ENCODE measurements at places on chromosomes 11 and 22. TPM values are rescaled to one million over a fixed set of nuclear protein-coding genes. Genes with fewer than 3 reads are reported as not detected.

GRCh38 chr11:93737904-93738612 is 3.2 kb downstream of the TAF1D start:
- no peak for DNase-seq
- H3K27me3 ChIP-seq, result no peaks in the 10 kb centered on the region
- peak overlapping the region; percentile 100 for H3K27ac ChIP-seq
- peak overlapping the region; percentile 100 for H3K4me3 ChIP-seq
- peaks cover 60% of the 10 kb centered on the region for H3K4me1 ChIP-seq

DNA sequence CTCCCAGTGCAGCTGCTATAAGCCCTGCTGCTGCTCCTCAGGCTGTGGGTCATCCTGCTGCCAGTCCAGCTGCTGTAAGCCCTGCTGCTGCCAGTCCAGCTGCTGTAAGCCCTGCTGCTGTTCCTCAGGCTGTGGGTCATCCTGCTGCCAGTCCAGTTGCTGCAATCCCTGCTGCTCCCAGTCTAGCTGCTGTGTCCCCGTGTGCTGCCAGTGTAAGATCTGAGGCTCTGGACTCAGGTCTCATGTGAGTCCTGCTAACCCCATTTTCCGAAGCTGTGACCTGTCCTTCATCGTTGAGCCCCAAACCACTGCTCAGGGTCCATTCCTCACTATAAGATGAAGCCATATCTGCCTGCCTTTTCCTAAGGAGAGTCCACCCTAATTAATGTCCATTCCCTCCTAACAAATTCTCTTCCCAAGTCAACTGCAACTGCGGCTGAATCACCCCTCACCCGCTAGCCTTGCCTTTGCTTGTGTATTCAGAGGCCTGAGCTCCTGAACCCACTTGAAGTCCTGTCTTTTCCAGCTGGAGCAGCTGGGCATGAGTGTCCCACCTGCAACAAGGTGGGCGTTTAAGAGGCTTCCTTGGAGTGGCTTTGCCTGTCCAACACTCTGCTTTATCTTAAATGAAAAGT is 626 bp downstream of the KRTAP5-7 start:
- H3K4me1 ChIP-seq, result no peaks in the 10 kb centered on the region
- no peak for DNase-seq
- no peak overlapping the region for H3K27ac ChIP-seq
- no peak overlapping the region for H3K4me3 ChIP-seq
- H3K36me3 ChIP-seq, result no peaks in the 10 kb centered on the region

GRCh38 chr22:38317122-38317994 is at the start of gene CSNK1E:
CSNK1E (minus strand) TSS chr22:38317433; CDS start chr22:38314157, 3,276 bp downstream.
- no peaks in the 10 kb centered on the region for H3K27me3 ChIP-seq
- H3K4me3 ChIP-seq, result peak within 1 kb of the TSS; percentile 85
- H3K27ac ChIP-seq, result peak within 1 kb of the TSS; percentile 81

GRCh38 chr22:48717076-48717810 is 1110.4 kb downstream of the BRD1 start:
- no peak for DNase-seq
- no peak overlapping the region for H3K4me3 ChIP-seq
- H3K27me3 ChIP-seq, result peaks cover 7% of the 10 kb centered on the region
- no peak overlapping the region for H3K27ac ChIP-seq
- H3K4me1 ChIP-seq, result no peaks in the 10 kb centered on the region
- no peaks in the 10 kb centered on the region for H3K36me3 ChIP-seq

OR10A2 gene
- not detected for total RNA-seq

GRCh38 chr22:44281768-44282637 is 30.7 kb downstream of the SHISAL1 start:
- no peak overlapping the region for H3K4me3 ChIP-seq
- no peaks in the 10 kb centered on the region for H3K4me1 ChIP-seq

DNA sequence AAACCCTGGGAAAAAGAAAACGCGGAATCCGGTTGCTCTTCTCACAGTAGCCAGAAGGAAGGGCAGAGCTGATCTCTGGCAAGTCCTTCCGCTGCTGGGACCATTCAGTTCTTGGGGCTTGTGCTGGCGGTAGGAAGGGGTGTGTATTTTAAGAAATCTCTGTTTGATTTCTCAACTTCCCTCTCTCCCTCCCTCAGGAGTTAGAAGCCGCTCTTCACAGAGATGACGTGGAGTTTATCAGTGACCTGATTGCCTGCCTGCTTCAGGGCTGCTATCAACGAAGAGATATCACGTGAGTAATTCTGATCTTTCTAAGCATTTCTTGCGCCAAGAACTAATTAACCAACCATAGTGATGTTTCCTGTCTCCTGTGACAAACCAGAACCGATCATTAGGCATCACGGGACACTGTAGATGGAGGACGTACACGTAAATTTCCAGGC is 85.9 kb upstream of the SLC25A18 start:
- H3K36me3 ChIP-seq, result no peaks in the 10 kb centered on the region
- H3K27ac ChIP-seq, result no peak overlapping the region
- DNase-seq, result no peak
- no peaks in the 10 kb centered on the region for H3K4me1 ChIP-seq
- peaks cover 23% of the 10 kb centered on the region for H3K27me3 ChIP-seq

DNA sequence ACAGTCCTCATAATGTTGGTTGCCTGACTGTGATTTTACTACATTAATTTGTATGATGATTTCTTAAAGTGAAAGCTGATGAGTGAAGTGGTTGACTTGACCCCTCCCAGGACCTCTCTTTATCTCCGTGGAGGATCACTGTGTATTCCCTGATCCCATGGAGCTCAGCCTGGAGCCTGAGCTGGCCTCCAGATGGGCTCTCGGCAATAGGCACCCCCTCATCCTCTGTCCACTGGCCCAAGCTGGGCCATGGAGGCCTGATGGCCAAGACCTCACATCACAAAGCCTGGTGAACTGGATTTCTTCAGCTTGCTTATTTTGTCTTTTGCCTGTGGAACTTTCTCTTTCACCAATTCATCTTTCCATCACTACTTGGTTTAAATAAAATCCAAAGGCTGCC is 75.2 kb downstream of the WNT11 start:
- no peak for DNase-seq
- H3K4me1 ChIP-seq, result peaks cover 27% of the 10 kb centered on the region
- H3K36me3 ChIP-seq, result peaks cover 2% of the 10 kb centered on the region
- H3K27me3 ChIP-seq, result no peaks in the 10 kb centered on the region
- no peak overlapping the region for H3K4me3 ChIP-seq

DNA sequence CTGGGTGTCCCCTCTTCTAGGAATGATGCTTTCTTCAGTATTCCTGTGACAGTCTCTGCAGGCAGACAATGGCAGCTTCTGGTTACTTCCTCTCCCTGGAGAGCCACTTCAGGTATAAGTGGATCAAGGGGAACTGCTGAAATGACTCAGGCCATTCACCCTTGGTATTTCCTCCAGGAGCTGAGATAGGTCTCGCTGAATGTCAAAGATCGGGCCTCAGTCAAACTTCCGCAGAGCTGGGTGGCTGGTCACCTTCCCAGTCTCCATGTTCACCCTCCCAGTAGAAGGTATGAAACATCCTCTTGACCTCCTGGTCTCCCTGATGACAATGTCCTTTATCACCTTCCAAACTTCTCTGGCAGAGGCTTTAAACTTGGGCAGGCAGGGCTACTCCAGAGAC is 1.8 kb upstream of the ANKK1 start:
- peaks cover 4% of the 10 kb centered on the region for H3K36me3 ChIP-seq
- H3K4me3 ChIP-seq, result no peak overlapping the region
- no peak overlapping the region for H3K27ac ChIP-seq

- DNase-seq, result no peak
- H3K4me3 ChIP-seq, result no peak overlapping the region
- no peaks in the 10 kb centered on the region for H3K4me1 ChIP-seq
- no peaks in the 10 kb centered on the region for H3K36me3 ChIP-seq
- H3K27ac ChIP-seq, result no peak overlapping the region
These were observed 243.4 kb upstream of the DDI1 start for GRCh38 chr11:103792981-103793468.

DNA sequence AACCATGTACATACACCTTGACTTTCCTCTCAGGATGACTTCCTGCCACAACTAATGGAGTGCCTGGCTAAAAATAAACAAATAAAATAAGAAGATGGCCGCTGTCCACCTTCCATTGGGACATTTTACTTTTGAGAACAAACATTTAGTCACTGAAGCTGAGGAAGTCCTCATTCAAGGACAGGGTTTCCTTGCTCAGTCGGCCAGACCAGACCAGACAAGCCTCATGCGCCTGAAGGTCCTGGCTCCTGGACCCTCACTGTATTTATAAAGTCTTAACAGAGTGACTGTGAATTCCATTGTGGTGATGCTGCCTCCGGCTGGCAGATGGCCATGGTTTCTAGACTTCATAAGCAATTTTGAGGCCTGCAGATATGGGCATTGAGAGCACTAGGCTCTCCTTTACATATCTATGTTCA is 114.5 kb downstream of the MAML2 start:
- H3K4me1 ChIP-seq, result peaks cover 79% of the 10 kb centered on the region
- no peak overlapping the region for H3K4me3 ChIP-seq
- H3K27ac ChIP-seq, result peak overlapping the region; percentile 83
- DNase-seq, result no peak

GRCh38 chr11:130513132-130513531 is 64.7 kb downstream of the ADAMTS15 start:
- no peak for DNase-seq
- H3K4me3 ChIP-seq, result no peak overlapping the region
- H3K27ac ChIP-seq, result no peak overlapping the region
- H3K4me1 ChIP-seq, result no peaks in the 10 kb centered on the region

- peaks cover 70% of the 10 kb centered on the region for H3K27me3 ChIP-seq
- no peaks in the 10 kb centered on the region for H3K36me3 ChIP-seq
- no peak for DNase-seq
- H3K4me3 ChIP-seq, result no peak overlapping the region
- peaks cover 14% of the 10 kb centered on the region for H3K4me1 ChIP-seq
- H3K27ac ChIP-seq, result no peak overlapping the region
These were observed 1.5 kb downstream of the PDE2A start for GRCh38 chr11:72672597-72673238.

- no peak overlapping the region for H3K4me3 ChIP-seq
- H3K27ac ChIP-seq, result no peak overlapping the region
- no peaks in the 10 kb centered on the region for H3K4me1 ChIP-seq
These were observed 260.8 kb downstream of the MIAT start for GRCh38 chr22:26918226-26918625.

- H3K4me3 ChIP-seq, result no peak overlapping the region
- no peaks in the 10 kb centered on the region for H3K4me1 ChIP-seq
- H3K27ac ChIP-seq, result no peak overlapping the region
These were observed 36.8 kb upstream of the CSTF3 start for GRCh38 chr11:33197915-33198727.

DNA sequence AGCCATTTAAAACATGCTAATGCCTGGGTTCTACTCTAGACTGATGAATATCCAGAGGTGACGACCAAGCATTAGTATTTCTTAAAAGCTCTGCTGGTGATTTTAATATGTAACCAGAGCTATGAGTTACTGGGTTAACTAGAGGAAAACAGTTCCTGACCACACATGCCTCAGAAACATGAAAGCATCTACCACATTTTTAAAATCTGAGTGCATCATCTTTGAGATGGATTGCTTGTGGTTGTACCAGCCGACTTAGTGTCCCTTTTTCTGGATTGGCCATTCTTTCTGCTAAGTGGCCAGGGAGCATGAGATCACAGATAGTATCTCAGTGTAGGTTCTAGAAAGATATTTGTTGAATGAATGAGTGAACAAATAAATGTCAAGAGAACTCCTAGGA is 152.4 kb downstream of the NTM start:
- DNase-seq, result no peak
- H3K4me1 ChIP-seq, result no peaks in the 10 kb centered on the region
- H3K4me3 ChIP-seq, result no peak overlapping the region
- no peak overlapping the region for H3K27ac ChIP-seq
- H3K36me3 ChIP-seq, result no peaks in the 10 kb centered on the region
- no peaks in the 10 kb centered on the region for H3K27me3 ChIP-seq

KIF18A gene
- 26.4 TPM for total RNA-seq

DNA sequence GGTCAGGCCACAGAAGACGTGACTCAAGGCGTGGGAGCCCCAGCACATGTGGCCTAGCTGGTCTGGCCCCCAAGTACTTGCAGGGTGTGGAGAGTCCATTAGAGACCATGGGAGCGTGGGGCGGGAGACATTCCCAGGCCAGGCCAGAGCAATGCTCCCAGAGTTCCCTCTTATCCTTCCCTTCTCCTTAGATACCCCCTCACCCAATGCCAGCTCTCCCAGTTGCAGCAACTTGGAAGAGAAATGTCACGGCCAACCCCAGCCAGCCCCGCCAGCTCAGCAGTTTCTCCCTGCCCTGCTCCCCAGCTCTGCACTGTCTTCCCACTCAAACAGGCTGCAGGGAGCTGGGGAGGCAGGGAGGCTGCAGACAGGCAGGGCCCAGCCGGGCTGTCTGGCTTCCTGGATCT is 65.4 kb upstream of the TSPAN18 start:
- H3K36me3 ChIP-seq, result no peaks in the 10 kb centered on the region
- H3K27me3 ChIP-seq, result no peaks in the 10 kb centered on the region
- H3K4me3 ChIP-seq, result no peak overlapping the region

APOA5 gene
- not detected for total RNA-seq

- peaks cover 7% of the 10 kb centered on the region for H3K4me1 ChIP-seq
- H3K4me3 ChIP-seq, result no peak overlapping the region
- no peaks in the 10 kb centered on the region for H3K27me3 ChIP-seq
These were observed 48.2 kb upstream of the MYEOV start for GRCh38 chr11:69245491-69246345.

- DNase-seq, result no peak
- no peaks in the 10 kb centered on the region for H3K4me1 ChIP-seq
- no peaks in the 10 kb centered on the region for H3K27me3 ChIP-seq
- no peak overlapping the region for H3K4me3 ChIP-seq
- no peak overlapping the region for H3K27ac ChIP-seq
These were observed 234.9 kb upstream of the ARHGAP20 start for GRCh38 chr11:110947096-110947495.

CHEK2 gene
- 36.0 TPM for total RNA-seq

- no peaks in the 10 kb centered on the region for H3K27me3 ChIP-seq
- no peak for DNase-seq
- no peak overlapping the region for H3K4me3 ChIP-seq
These were observed 50.3 kb upstream of the MYEOV start for GRCh38 chr11:69243496-69244200.

- H3K4me1 ChIP-seq, result peaks cover 2% of the 10 kb centered on the region
- no peaks in the 10 kb centered on the region for H3K36me3 ChIP-seq
- H3K27ac ChIP-seq, result no peak overlapping the region
- no peak overlapping the region for H3K4me3 ChIP-seq
- DNase-seq, result no peak
- H3K27me3 ChIP-seq, result peaks cover 21% of the 10 kb centered on the region
These were observed 97.9 kb upstream of the RTL6 start for GRCh38 chr22:44595841-44596341.

ZNF280B gene
- total RNA-seq, result 2.4 TPM

DNA sequence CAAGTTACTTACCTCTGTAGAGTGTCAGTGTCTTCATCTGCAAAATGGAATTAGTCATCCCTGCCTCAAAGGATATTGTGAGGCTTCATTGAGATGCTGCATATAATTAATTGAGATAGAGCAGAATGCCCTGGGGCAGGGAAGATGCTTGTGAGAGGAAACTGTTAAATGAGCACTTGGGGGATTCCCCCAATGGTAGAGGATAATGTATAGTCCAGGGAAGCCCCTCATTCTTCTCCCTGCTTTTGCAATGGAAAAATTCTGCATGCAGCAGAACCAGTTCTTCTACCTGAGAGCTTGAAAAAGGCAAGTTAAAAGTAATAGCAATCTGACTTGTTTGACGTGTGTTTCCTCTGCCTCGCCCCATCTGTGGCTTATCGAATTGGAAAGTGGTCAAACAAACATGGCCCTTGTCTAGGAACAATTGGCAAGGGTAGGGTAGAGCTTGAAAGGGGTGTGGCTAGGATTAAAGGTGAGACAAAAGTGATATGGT is 90.9 kb downstream of the NAV2 start:
- H3K36me3 ChIP-seq, result no peaks in the 10 kb centered on the region
- H3K27ac ChIP-seq, result no peak overlapping the region
- H3K4me3 ChIP-seq, result no peak overlapping the region
- DNase-seq, result no peak

- peaks cover 21% of the 10 kb centered on the region for H3K4me1 ChIP-seq
- H3K27me3 ChIP-seq, result no peaks in the 10 kb centered on the region
- H3K27ac ChIP-seq, result no peak overlapping the region
- DNase-seq, result no peak
- H3K4me3 ChIP-seq, result no peak overlapping the region
These were observed 1.9 kb downstream of the KCTD17 start for GRCh38 chr22:37053310-37054055.
